Left ventricle myocardium inferior (tissue), 1 donor: ENCODE measurements at places on chromosomes 1 and 21.

DNA sequence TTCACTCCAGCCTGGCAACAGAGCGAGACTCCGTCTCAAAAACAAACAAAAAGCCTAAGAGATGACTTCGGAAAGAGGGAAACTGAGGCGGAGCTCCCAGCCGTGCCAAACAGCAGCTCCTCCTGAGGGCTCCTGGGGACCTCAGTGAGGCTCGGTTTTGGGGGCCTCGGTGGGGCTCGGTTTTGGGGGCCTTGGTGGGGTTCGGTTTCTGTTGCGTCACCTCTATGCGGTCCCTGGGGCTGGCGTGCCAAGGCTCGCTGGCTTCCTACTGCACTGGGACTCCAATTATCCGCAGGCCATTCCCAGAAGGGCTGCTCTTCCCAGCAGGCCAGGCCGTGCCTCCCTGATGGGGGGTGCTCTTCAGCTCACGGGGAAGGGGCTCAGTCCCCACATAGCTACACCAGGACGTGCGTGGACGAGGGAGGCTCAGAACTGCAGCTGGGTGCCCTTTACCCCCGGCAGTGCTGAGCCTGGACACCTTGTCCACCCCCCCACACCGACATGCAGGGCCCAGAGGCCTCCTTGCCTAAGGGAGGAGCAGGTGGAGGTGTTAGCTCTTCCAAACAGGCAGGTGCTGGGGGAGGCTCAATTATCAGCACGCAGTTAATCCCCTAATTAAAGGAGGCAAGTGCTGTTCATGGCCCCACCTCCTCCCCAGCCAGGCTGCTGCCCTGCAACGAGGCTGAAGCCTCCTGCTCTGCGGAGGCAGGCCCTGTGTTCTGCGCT is 5.1 kb upstream of the C1orf159 start:
- DNase-seq, result no peak

GRCh38 chr1:27299385-27300271 is 22.3 kb upstream of the TMEM222 start:
- peak; percentile 67 for DNase-seq

- DNase-seq, result no peak
Observed at GRCh38 chr1:164562947-164563520, 4.0 kb downstream of the PBX1 start.

- DNase-seq, result no peak
Observed at GRCh38 chr1:18360251-18360650, 120.5 kb upstream of the KLHDC7A start.

DNA sequence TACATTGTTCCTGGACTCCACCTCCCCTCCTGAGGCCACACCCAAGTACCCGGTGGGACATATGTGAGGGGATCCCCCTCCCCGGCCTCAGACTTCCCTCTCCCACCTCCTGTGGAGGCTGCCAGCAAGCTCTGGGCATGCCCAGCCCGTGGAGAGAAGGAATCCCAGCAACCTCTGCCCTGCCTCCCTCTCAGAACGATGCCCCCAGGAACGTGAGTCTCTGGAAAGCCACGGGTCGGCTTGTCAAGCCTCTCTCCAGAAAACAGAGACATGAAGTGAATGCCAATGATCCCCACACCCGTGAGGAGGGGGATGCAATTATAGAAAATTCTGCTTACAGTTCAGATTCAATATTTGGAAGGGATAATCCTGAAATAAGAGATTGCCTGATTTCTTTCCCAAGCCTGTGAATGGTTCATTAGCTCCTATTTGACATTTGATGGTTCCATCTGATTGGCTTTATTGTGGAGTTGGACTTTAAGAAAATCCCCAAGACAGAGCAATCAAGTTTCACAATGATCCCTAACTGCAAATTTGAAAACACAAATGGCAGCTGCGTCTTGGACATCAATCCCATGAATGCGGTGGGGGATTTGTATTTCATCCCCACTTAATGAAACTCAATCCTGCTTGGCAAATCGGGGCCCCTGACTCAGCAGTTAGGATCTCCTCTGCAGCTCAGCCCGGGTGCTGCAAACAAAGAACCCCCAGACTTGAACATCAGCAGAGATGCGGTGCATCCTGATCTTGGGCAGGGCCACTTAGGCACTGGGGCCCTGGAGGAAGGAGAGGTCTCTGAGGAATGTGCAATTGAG is 9.1 kb upstream of the GUCA2B start:
- no peak for DNase-seq

DNA sequence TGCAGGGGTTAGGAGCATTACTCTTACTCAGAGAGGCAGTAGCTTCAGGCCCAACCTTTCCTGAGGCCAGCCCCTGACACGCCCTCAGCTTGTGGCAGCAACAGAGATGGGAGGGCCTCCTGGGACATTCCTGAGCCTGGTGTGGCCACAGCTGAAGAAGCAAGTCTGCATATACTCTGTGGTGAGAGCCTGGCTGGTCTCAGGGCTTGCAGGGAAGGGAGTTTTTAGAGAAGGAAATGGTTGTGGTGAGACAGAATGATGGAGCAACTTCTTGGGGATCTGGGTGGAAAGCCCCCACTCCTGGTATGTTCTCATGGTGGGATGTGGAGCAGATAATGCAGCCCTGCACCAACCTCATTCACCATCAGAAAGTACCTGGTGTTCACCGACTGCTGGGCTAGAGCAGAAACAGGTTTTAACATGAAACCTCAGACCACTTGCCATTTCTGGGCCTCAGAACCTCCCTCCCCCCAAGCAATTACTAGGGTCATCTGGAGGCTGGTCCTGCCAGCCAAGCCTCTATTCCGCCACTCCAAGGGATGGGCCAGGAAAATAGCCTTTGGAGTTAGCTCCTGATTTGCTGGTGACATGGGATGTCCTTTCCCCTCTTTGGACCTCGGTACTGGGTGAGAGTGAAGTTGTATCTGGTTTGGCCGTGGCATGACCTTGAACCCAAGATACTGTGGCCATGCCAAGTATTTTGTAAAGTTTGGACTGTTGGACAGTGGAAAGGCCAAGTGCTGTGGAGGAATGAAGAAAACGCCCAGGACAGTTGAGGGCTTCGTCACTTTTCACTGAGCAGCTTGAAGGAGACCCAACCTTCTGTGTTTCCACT is 28.1 kb upstream of the RNF19B start:
- peak; percentile 76 for DNase-seq

DNA sequence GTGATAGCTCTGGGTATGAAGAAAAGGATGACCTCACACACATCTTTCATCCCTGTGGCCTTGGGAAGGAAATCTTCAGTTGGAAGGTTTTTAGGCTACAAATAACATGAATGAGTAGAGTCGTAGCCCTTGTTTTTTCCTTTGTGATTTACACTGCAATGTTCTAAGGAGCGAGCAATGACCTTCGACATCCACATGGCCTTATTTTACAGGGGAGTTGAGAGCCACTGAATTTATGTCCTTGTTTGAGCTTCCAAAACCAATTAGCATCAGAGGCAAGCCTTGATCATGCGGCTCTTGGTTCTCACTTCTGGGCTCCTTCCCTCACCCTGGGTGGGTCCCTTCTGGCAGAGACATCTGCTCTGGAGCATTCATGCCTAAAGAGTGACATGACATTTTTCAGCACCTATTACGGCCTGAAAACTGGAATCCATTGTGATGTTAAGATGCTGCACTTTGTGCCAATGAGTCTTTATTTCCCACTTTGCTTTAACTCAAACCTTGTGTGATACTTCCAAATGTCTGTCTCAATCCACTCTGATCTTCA is 70.5 kb upstream of the RUNX1 start:
- no peak for DNase-seq

DNA sequence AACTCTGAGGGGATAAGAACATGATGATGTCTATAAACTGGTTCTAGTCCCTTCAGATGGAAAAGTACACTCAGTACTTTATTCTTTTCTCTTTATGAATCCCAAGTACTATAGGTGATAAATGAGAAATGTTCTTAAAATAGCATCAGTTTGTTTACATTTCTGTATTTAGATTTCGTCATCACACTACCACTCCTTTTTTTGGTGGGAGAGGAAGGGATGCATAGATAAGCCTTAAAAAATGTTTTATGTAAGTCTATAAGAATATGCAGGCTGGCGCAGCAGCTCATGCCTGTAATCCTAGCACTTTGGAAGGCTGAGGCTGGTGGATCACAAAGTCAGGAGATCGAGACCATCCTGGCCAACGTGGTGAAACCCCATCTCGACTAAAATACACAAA is 144.8 kb downstream of the USP25 start:
- no peak for DNase-seq

GRCh38 chr1:87034351-87034750 is 119.9 kb downstream of the HS2ST1 start:
- no peak for DNase-seq

DNA sequence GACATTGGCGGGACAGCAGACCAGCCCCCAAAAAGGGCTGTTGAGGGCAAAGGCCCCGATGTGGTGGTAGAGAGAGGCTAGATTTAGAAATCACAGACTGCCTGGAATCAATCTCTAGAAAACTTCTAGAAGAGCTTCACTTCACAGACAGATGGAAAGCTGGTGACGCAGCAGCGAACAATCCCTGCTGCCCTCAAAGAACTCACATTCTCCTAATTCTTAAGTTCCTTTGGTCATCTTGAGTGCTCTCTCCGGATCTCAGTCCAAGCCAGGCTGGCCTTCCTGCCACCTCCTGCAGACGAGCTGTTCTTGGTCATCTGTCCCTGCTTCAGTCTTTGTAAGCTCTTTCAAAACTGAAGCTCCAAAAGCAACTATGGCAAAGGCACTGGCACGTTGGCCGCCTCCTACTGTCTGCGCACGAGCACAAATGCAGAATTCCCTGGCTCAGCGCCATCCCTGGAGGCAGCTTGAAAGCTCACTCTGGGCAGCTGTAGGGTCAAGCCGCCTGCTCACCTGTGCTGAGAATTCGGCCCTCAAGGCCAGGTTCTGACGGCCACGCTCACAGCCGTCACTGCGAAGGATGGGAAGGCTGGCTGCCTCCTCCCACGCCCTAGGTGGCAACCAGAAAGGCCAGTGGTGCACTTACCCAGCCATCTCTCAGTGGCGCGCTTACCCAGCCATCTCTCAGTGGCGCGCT is 110.6 kb downstream of the NPHP4 start:
- DNase-seq, result no peak

DNA sequence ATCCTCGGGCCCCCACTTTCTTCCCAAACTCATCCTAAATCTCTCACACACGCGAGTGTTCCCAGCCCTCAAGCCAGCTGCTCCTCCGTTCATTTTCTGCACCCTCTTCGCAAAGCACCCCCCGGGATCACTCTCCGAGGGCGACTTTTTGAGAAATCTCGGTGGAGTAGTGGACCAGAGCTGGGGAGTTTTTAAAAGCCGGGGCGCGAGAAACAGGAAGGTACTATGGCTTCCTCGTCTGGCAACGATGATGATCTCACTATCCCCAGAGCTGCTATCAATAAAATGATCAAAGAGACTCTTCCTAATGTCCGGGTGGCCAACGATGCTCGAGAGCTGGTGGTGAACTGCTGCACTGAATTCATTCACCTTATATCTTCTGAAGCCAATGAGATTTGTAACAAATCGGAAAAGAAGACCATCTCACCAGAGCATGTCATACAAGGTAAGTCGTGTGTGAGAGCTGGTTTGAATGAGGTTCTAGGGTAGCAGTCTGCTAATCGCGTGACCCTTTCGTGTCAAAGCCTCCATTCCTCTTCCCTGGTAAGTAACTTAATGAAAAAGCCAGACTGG is 800 bp downstream of the DR1 start:
- DNase-seq, result no peak

DNA sequence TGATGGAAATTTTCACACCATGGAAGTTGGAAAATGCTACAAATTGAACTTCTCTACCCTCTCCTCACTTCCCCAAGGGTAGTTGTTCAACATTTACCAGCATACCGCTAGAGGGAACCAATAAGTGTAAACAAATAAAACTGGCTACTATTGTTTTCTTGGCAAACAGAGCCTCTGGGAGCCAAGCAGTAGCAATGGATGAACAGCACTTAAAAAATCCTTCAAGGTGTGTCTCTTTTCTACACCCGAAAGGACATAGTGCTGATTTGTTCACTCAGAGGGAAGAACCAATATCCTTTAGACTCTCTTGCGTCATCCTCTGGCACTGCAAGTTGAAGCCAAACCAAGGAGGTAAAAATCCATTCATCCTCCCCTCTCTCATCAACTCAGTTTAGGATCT is 161.5 kb downstream of the TBX15 start:
- no peak for DNase-seq

DNA sequence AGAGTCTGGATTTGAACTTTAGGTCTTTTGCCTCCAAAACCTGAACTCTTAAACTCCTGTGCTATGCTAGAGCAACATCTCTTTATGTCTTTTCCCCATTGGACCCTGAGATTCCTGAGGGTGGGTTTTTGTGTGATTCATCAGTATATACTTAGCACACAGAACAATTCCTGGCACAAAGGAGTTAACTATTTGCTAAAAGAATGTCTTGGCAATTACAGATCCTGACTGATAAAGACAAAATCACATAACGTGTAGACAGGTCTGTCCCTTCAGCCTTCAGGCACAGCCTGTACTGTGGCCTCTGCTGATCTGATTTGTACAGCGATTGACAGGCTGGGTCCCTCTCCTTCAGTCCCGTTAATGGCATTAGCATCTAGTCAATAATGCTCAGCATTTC is 162.4 kb upstream of the BEND5 start:
- no peak for DNase-seq

- no peak for DNase-seq
Observed at GRCh38 chr1:5978452-5978851, 13.8 kb downstream of the NPHP4 start.

- DNase-seq, result peak; percentile 11
Observed at GRCh38 chr21:45421846-45422775, 17.1 kb downstream of the COL18A1 start.

DNA sequence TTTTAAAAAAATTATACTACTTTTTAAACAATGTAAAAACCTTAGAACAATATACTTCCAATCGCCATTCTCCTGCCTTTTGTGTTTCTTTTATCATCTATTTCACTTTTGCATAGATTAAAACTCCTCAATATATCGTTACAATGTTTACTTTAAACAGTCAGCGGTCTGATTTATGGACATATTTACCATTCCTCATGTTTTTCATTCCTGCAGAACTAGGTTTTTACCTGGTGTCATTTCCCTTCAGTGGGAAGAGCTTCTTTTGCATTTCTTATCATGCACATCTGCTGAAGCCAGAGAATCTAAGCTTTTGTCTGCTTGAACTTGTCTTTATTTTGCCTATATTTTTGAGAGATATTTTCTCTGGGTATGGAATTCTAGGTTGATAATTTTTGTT is 277.4 kb upstream of the PLXNA2 start:
- DNase-seq, result no peak

- no peak for DNase-seq
Observed at GRCh38 chr1:168243198-168243597, 17.4 kb downstream of the SFT2D2 start.

- DNase-seq, result peak; percentile 8
Observed at GRCh38 chr21:44903689-44904088, 17.0 kb downstream of the ITGB2 start.

- DNase-seq, result no peak
Observed at GRCh38 chr21:24323536-24323935, 1283.7 kb downstream of the MRPL39 start.

DNA sequence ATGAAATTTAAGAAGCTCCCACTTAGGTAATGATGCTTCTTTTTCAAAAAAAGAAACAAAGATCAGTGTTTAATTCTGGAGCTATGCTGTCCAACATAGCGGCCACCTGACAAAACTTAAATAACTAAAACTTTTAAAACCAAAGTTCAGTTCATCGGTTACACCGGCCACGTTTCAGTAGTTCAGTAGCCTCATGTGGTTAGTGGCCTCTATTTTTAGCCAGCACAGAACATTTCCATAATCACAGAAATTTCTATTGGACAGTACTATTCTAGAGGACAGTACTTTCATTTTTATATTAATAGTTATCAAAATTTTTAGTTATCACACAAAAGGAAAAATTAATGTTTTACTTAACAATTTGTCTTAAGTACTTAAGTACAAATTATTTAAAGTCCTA is 141.0 kb downstream of the USP25 start:
- DNase-seq, result no peak
